Cortex of kidney (tissue), 1 donor: ENCODE measurements at places on chromosomes 1 and 21.

DNA sequence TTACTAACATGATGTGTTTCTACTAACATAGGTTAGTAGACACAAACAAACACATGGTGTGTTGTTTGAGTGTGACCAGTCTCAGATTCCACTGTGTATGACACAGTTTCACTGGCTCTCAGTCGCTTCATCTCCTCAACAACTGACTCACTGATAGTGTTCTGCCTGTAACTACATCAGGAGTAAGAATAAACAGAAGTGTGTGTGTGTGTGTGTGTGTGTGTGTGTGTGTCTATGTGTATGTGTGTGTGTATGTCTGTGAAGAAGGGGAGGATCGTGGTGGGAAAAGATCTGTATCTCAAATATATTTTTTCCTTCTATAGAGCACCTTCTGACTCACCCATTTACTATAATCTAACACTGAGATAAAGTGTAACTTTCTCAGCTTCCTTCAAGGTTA is 391.0 kb downstream of the PTPRC start:
- no peak for DNase-seq

GRCh38 chr1:208036106-208036808 is 125.3 kb upstream of the CD34 start:
- DNase-seq = no peak

- DNase-seq = no peak
Measured at GRCh38 chr21:40770435-40771055, 76.4 kb downstream of the DSCAM start.

- DNase-seq = no peak
Measured at GRCh38 chr1:180842052-180842451, 70.6 kb upstream of the KIAA1614 start.

- DNase-seq = no peak
Measured at GRCh38 chr1:159211331-159212136, 6.9 kb downstream of the ACKR1 start.
